Stimulated activated CD8-positive, alpha-beta memory T cell treated with anti-CD3 and anti-CD28 coated beads, Interleukin-7, amount 100 ng/mL, for 1 hour (primary cell): ENCODE measurements at places on chromosomes 7 and 10.

DNA sequence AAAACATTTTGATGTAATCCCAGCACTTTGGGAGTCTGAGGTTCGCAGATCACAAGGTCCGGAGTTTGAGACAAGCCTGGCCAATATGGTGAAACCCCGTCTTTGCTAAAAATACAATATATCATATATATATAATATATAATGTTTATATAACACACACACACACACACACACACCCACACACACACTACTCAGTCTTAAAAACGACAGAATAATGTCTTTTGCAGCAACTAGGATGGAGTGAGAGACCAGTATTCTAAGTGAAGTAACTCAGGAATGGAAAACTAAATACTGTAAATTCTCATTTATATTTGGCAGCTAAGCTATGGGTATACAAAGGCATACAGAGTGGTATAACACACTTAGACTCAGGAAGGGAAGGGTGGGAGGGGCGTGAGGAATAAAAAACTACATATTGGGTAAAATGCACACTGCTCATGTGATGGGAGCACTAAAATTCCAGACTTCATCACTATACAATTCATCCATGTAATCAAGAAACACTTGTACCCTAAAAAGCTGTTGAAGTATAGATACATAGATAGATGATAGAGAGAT is 231.2 kb upstream of the SEMA3A start:
- DNase-seq: no peak

- DNase-seq: no peak
Measured at GRCh38 chr10:22628309-22628708, 86.1 kb downstream of the PIP4K2A start.

DNA sequence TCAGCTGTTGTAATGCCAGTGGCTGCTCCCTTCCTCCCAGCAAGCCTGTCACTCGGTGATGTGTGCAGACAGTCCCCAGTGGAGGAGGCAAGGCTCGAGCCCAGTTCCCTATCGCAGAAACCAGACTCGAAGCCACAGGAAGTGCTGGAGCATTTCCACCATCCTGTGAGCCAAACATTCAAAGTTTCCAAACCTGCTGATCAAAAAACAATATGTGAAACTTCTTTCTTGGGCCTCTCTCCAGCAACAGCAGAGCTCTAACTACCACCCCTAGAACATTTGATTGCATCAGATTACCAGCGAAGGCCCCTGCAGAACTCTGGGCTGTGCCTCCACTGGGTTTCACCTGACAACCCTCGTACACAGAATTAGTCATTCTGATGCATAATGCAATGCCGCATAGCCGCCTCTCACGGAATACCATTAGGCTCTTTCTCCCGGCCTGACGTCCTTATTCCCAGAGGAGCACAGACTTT is 94.0 kb downstream of the ELMO1 start:
- DNase-seq: no peak

GRCh38 chr10:14740684-14741247 is 33.9 kb downstream of the FAM107B start:
- no peak for DNase-seq

GRCh38 chr7:87458148-87458547 is 17.3 kb downstream of the ABCB4 start:
- DNase-seq: no peak
